ENCODE measurements at places on chromosomes 2 and 18.

DNA sequence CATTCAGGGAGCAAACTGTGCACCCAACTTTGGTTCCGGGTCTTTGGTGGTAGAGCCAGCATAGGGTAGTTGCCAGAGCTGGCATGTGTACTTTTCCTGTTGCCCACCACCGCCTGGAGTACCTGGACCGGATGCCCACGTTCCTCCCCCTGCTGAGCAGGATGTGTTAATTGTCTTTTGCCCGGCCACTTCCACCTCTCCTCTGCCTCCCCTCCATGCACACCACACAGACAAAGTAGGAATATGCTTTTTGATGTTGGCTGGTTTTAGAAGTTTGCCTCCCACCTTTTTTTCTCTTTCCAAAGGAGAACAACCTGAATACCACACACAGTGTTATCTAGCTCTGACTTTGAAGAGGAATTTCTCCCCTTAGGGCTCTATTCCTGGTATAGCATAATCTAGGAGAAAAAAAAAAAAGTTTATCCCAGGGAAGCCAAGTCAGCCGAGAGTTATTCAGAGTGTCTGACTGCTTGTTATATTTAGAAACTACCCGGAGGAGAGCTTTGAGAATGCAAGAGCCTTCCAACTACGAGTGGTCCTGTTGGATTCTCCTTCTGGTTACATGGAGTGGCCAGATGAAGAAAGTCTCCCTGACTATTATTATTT, 111.9 kb downstream of the SETBP1 start:
- no peak for DNase-seq

- DNase-seq = no peak
Measured at GRCh38 chr18:36249392-36249791, 48.1 kb upstream of the FHOD3 start.

GRCh38 chr2:127844973-127845372, 13.0 kb downstream of the POLR2D start:
- DNase-seq = no peak

- DNase-seq = no peak
Measured at GRCh38 chr2:217412721-217413120, 552.9 kb upstream of the TNP1 start.

DNA sequence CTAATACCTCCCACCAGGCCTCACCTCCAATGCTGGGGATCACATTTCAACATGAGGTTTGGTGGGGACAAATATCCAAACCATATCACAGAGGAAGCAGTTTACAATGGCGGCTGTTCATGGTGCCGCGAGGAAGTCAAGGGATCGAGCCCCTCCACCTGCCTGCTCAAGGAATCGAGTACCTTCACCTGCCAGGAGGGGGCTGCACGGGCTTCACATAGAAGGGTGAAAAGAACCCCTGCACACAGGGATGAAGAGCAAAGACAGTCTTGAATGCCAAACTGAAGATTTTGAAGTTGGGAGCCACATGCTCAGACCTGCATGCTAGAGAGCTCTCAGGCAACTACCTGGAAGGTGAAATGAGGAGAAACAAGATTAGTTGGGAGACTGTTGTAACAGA, 110.3 kb downstream of the KCNF1 start:
- no peak for DNase-seq

DNA sequence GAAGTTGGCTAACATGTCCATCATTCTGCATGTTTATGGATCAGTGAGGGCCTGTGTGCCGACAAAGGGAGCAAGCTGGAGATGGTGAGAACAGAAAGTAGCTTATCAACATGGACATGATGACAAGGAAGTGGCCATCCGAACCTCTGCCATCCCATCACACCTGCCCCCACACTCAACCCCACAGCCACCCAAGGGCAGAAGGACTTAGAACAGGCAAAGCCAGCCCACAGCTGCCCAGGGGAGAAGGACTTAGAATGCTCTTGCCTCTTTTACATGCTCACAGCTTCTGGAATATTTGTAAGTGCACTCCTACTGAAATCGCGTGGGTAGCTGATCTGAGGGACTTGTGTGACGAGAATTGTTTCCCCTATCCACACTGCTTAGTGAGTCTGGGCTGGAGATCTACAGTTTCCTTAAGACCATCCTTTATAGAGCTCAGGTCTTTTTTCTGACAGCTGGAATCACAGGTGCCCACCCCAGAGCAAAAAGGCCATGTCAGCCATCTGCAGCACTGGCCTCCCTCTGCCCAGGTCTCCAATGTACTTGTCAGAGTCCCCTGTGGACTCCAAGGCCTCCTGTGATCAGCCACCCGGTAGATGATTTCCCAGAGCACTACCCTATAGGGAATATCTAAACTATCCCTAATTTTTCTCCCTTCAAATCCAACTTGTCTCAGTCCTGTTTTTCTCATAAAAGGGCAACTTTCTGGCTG, 154.1 kb downstream of the SMAD7 start:
- no peak for DNase-seq

- DNase-seq = no peak
Measured at GRCh38 chr2:65450393-65450792, 18.0 kb upstream of the SPRED2 start.

Data from GM20000 (cell line).